Activated B cell treated with CpG ODN at 0.5 μM for 24 hours (primary cell): ENCODE measurements at places on chromosomes 16 and 17.

DNA sequence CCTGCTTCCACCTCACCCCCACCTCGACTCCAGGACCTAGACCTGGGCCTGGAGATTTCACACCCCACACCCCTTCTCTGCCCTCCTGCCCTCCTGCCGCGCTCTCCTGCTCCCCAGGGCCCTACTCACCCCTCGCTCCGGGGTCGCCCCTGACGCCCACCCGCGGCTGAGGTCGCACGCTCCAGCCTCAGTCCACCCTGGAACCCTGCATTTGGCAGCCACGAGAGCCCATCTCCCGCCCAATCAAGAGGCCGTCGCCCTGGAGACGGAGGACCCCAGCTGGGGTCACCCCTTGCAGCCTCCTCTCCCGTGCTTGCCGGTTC is 16.1 kb downstream of the TLE7 start:
- no peak for DNase-seq

GRCh38 chr17:69560987-69561441 is 146.5 kb downstream of the MAP2K6 start:
- DNase-seq: no peak

DNA sequence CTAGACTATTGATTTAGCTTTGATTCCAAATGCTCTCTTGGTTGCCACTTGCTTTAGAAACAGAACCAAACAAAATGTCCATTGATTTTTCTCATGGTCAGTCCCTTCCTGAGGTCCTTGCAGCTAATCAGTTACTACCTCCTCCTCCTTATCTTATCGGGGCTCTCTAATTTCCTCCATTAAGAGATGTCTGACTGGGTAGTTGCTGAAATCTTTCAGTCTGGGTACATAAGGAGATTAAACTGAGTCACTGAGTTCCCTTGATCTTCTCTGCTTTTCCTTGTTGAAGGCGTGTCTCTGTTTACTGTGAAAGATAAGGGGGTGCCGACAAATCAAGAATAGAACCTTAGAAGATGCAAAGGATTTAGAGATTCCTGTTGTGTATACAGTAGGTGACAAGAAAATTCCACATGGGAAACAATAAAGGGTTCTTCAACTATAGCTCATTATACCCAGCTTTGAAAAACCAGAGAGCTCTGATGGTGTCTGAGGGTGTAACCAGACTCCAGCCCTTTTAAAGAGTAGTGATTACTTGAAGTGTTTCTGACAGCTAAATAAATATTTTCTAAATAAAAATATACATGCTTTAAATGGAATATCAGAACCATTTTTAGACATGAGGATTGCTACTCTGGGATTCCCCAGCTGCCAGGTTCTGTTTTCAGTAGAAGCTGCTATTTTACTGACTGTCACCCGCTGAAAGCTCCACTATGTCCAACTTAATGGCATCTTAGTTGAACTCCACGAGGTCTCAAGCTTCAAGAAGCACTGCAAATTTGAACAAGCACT is 791.3 kb upstream of the SOX9 start:
- DNase-seq: no peak

DNA sequence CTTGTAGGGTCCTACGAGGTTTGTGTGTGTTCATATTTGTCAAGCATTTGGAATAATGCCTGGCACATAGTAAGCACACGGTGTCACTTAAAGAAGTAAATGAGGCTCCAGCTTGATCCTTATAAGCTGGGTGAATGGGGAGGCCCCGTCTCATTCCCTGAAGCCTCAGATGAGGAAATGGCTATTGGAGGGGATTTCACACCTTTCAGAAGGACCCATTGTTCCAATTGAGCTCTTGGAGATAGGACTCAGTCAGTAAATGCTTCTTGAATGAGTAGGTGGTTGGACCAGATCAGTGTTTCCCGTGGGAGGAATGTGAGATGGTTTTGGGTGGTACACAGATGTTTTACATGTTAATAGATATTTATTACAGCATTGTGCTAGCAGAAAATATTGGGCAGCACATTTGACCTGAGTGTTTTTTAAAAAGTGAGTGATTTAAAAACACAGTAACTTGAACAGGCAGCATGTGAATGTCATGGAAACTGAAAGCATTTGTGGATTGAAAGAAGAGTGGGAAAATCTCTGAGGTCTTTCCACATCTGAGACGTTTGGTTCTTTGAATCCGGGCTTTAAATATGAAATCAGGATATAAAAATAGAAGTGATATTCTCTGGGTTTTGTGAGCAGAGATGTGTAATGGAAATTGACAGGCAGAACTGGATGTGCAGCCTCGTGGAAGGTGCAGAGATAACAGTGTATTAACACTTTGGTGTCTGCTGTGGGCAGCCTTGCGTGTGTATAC is 36.4 kb upstream of the ARHGAP17 start:
- DNase-seq: no peak

DNA sequence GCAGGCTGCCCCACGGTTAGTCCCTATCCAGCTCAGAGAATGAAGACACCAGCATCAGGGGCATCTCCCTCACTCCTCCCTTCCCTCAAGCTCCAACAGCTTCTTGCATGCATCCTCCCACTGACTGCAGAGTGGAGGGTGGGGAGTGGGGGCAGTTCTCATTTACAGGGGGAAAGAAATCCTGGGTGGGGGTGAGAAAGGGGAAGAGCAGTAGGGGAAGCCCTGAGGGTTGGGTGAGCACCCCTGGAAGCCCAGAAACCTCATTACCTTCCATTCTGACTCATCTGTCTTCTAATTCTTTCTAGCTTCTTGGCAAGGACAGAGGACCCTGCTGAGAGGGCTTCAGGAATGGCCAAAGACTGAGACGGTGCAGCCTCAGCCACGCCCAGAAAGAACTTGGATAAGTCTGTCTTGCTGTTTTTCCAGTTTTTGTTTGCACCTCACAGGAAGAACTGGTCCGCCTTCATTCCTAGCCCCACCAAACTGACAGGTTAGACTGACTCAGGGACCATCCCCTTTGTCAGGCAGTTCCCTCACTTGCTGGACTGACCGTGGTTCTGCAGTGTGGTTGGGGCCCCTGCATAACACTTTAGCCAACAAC is 52.5 kb upstream of the WSB1 start:
- no peak for DNase-seq

DNA sequence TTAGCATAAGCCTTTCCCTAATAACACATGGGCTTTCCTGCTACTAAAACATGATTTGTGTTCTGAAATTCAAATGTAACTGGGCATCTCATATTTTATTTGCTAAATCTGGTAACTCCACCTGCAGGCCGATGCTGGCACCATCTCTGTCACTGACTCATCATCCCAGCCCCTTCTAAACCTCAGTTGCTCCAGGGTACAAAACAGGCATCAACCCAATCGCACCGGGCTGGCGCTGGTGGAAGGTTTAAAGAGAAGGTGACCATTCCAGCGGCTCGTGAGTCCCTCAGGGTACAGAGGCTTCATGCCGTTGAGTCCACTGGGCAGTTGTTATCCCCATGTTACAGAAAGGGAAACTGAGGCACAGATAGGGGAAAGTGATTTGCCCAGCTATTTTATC is 27.1 kb downstream of the PPL start:
- DNase-seq: no peak

DNA sequence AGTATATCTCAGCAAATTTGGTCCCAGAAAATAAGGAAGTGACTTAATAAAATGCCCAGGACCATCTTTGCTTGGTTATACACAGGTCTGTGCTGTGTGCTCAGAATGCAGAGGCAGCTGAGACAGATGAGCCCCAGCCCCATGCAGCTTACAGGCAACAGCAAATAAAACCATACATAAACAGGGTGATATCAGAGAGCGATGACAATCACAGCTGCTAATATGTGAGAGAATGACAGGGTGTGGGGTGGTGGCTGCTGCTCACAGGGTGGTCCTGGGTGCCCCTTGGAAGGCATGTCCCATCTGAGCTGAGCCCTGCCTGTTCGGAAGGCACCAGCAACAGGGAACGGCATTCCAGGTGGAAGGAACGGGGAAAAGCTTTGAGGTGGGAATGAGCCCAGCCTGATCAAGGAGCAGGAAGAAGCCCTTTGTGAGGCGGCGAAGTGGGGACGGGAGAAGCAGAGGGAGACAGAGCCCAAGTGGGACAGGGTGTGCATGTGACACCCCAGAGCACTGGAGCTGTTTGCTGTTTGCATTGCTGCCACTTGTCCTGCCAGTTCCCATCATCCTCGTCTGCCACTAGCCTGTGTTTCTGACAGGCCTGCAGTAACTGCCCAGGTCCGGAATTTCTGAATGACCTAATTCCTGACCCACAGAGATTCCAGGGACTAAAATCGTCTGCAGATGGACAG is 150.5 kb downstream of the KATNIP start:
- DNase-seq: no peak

- no peak for DNase-seq
Measured at GRCh38 chr17:66375121-66375520, 72.7 kb downstream of the PRKCA start.

- DNase-seq: no peak
Measured at GRCh38 chr17:5772720-5773119, 188.4 kb upstream of the NLRP1 start.

- no peak for DNase-seq
Measured at GRCh38 chr16:49485663-49486062, 112.1 kb downstream of the C16orf78 start.

GRCh38 chr16:11719762-11720161 is 22.9 kb downstream of the TXNDC11 start:
- no peak for DNase-seq

- no peak for DNase-seq
Measured at GRCh38 chr16:17403156-17403809, 67.5 kb downstream of the XYLT1 start.

- DNase-seq: no peak
Measured at GRCh38 chr16:78553268-78554039, 454.0 kb downstream of the WWOX start.

DNA sequence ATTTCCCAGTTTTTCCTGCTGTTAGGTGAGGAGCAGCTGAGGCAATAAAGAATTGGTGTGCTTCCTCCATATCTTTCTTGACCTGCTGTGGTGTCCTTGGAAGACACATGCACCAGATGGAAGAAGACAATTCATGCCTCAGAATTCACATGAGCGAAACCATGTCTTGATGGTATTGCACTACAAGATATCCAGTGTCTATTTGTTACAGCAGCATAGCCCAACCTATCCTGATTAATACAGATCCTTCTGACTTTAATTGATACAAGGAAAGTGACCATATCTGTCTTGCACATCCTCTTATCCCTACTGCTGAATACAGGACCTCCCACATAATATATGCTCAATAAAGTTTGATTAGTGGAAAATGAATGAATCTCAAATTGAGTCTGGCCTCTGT is 9.1 kb upstream of the TOX3 start:
- no peak for DNase-seq

DNA sequence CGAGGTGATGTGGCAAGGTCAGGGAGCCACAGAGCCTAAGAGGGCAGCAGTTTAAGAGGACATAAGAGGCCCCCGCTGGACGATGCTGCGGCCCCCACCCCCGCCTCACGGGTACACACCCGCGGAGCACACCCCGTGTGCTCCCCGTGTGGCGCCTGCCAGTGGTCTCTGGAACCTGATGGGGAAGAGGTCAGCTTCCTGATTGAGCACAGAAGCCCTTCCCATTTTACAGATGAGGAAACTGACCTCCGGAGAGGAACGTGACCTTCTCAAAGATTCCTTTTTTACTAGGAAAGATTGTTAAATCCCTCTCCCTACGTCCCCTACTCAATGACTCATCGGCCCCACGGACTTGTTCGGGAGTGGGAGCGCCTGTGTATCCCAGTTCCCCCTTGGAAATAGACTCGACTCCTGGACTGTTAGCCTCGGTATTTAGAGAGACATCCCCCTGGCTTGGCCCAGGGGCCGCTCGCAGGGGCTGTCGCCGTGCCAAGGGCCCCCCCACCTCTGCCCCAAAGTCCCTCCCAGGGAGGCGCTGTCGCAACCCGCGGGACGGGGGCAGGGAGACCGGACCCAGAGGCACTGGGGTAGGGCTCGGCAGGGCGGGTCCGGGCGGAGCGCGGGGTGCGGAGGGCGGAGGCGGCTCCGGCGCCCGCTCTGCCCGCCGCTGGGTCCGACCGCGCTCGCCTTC is at the start of gene ABCC3:
ABCC3 (plus strand) TSS at position 658 of the 691 bp plus-strand sequence. CDS start 56 bp downstream, outside the sequence.
- DNase-seq: no peak

DNA sequence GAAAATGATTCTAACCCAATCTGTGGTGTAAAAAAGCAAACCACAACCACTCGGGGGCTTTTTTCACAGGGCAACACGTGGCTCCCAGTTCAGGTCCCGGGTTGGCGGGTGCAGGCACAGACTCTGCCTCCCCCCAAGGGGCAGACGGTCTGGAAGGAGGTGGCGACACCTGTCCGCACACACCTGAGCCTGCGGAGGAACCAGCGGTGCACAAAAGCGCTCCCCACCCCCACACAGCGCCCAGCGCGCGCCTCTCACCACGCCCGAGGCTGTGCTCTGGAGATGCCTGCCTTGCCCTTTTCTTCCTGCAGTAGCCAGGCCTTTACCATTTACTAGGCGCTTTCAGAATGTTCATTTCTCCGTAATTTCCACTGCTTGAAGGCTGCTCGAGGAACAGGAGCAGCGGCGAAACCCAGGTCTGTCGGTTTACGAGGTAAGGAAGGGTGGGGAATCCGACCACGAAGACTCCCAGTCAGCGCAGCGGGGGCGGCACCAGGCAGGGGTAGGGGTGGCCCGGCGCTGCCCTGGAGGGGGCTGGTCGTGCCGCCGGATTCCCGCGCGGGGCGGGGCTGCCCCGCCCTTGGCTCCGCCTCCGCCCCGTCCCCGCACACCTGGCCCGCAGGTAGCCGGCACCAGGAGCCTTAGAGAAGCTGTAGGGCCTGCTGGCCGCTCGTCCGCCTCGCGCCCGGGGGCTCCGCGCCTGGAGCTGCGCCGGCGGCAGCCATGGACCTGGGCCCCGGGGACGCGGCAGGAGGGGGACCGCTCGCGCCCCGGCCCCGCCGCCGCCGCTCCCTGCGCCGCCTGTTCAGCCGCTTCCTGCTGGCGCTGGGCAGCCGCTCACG is at the start of gene USP43:
USP43 (plus strand) TSS at position 608 of the 842 bp plus-strand sequence; CDS start at position 724, 116 bp downstream.
- peak; percentile 15 for DNase-seq

- no peak for DNase-seq
Measured at GRCh38 chr17:47240806-47241205, 12.8 kb upstream of the ITGB3 start.

DNA sequence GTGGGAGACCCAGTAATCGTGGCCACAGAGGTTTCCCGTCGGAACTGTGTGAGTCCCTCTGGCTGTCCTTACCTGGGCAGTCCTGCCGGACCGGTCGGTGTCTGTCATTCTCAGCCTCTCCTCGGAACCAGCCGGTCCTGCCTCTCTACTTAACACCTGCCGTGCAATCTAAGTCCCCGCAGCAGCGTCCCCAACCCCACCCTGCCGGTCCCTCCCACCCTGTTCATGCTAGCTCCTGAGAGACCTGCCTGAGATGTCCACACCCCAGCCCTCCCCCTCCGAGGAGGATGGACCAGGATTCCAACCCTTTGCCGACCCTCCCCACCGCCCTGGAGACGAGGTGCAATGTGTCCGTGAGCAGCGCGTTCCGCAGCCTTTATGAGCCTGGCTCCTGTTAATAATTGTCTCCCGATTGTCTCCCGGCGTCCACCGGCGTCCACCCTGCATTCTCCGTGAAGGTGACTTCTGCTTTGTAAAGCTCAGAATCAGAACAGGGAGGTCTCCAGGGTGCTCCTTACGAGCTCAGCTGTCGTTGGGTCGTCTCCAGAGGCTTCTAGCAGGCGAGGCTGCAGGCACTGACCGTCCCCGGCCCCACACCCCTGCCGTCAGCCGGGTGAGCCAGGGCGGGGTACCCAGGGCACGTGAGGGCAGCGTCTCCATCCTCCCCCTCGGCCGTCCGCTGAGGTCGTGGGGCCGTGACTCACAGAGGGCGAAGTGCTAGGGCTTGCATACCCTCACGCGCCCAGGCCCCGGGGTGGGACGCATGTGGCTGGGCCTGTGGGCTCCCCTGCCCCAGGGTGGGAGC is 10.1 kb downstream of the METRNL start:
- DNase-seq: no peak
